ENCODE measurements at places on chromosomes 6 and 20. TPM values are rescaled to one million over a fixed set of nuclear protein-coding genes. Genes with fewer than 3 reads are reported as not detected.

DNA sequence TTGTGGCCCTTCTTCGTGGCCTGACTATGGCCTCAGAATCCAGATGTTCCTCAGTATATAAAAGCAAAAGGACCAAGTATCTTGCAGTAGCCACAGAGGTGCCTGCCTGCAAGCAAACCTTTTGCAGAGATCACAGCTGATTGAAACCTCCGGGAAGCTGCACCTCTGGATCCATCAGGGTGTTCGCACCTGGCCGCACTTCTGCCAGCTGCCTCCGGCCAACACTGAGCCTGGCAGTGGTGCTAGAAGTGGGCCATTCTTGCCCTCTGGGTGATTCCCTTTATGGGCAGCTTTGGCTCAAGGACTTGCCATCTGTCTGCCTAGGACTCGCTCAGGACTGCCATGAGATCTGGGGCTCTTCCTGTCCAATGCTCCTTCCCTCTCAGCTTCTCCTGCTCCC is 214.6 kb upstream of the ECI2 start:
- DNase-seq = no peak

DNA sequence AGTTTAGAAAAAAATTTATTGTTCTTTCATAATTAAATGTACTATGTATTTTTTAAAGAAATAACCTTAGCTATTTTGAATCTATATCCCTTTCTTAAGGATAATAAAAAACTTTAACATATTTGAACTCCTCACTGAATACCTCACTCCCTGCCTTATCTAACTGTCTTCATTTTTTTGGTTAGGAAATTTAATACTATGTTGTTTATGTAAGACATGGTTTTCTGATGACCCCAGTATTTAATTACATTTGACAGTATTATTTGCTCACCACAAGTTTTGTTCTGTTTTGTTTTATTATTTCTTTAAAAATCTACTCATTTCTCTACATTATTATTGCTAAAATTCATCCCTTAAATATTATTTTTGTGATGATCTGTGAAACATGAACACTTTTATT is 394.4 kb upstream of the ADGRB3 start:
- DNase-seq = no peak

DNA sequence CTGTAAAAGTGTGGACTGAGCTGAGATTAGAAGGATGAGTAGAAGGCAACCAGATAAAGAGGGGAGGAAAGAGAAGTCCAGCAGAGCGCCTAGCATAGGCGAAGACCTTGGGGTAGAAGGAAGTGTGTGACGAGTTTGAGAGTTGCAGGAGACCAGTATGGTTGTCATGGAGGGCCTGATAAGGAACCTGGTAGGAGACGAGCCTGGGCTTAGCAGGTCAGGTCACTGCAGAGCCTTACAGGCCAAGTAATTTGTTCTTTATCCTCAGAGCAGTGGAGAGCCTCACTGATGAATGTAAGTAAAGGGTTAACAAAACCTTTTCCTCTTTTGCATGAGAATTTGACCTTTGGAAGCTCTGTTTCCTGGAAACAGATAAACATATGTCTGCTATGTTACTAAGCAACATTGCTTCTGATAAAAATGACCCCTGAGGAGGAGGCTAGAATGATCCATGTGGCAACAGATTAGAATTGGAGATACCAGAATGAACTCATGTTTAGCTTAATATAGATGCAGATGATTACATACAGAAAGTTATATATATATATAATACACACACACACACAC is 2.9 kb upstream of the TMEM74B start:
- DNase-seq = no peak

- DNase-seq = no peak
These were observed 56.8 kb downstream of the KCNS1 start for GRCh38 chr20:45044084-45044573.

- DNase-seq = no peak
These were observed 21.6 kb downstream of the MGME1 start for GRCh38 chr20:17990278-17990972.

GRCh38 chr20:58759947-58760346 is 67.3 kb downstream of the NPEPL1 start:
- no peak for DNase-seq

GRCh38 chr6:66558189-66558588 is 851.2 kb upstream of the EYS start:
- no peak for DNase-seq

GRCh38 chr6:28757429-28758045 is 166.2 kb downstream of the TRIM27 start:
- DNase-seq = no peak

- no peak for DNase-seq
These were observed 4.2 kb downstream of the RFX6 start for GRCh38 chr6:116881236-116881635.

The EYA2 gene
- total RNA-seq = 0.65 TPM

The ZNF391 gene
- total RNA-seq = 0.51 TPM

The GPX5 gene
- not detected for total RNA-seq

The PHACTR1 gene
- total RNA-seq = 114 TPM

The SEL1L2 gene
- 0.43 TPM for total RNA-seq

The CLPSL2 gene
- not detected for total RNA-seq

The PDE10A gene
- total RNA-seq = 11.6 TPM
